Cardiac septum (tissue), 1 donor: ENCODE measurements at places on chromosomes 2 and 18.
A peak's percentile ranks its signal among the peaks of the same experiment; 100 is the strongest.

DNA sequence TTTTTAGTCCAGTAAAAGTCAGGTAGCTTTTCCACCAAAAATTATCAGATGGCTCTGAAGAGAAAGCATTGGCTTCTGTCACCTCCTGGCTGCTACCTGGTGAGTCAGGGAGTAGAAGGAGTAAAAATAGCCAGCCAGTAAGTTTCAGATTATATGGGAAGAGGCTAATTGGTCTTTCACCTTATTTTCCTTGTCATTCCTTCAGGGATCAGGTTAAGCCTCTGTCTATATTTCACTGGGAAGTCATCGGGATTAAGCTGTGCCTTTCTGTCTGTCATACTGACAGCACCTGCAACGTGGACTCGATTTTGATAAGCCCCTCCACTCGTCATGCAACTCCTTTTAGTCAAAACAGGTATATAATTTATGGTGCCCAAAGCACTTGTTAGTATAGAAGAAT lies 380.7 kb upstream of the CELF4 start:
- DNase-seq: no peak

GRCh38 chr18:36128907-36129299 lies 237 bp downstream of the SLC39A6 start:
- DNase-seq: no peak

GRCh38 chr2:16142383-16143361 lies 202.3 kb downstream of the MYCN start:
- no peak for DNase-seq

DNA sequence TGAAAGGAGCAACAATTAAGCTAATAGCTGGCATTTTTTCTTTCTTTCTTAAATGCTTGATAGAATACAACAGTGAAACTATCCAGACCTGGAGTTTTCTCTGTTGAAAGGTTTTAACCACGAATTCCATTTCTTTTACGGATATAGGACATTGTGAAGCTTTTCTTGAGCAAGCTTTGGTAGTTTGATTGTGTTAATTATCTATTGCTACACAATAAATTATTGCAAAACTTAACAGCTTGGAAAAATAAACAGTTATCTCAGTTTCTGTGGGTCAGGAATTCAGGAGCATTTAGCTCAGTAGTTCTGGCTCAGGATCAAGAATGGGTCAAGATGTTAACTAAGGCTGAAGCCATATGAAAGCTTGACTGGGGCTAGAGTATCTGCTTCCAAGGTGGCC lies 11.7 kb downstream of the PHOSPHO2 start:
- no peak for DNase-seq

GRCh38 chr2:11535899-11536344 lies 2.1 kb downstream of the GREB1 start:
- no peak for DNase-seq

- peak; percentile 33 for DNase-seq
Observed at GRCh38 chr2:120477198-120477597, 131.3 kb downstream of the INHBB start.

- no peak for DNase-seq
Observed at GRCh38 chr2:181995289-181995688, 9.6 kb downstream of the PPP1R1C start.

DNA sequence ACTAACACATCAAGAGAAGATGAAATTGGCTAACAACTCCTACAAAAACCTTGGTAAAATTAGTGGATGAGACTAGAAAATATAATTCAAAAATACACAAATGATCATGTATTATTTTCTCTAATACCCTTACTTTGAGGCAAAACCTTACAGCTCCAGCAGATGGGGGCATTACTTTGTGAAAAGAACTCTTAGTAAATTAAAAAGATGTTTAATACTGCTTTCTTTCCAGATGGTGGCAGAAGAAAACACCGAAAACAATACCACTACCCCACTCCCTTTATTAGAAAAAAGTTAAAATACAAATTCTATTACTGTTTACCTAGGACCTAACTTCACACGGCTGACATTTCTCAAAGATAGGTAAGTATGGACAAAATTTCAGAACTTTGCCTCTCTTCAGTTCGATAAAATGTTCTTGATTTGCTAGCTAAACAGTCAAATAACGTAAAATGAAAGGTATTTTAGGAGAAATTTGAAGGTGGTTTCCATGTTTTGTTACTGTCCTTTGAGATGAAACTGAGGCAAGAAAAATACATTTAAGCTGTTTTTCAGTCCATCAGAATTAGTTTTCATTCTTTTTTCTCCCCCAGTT lies 30.6 kb downstream of the ORC4 start:
- no peak for DNase-seq

DNA sequence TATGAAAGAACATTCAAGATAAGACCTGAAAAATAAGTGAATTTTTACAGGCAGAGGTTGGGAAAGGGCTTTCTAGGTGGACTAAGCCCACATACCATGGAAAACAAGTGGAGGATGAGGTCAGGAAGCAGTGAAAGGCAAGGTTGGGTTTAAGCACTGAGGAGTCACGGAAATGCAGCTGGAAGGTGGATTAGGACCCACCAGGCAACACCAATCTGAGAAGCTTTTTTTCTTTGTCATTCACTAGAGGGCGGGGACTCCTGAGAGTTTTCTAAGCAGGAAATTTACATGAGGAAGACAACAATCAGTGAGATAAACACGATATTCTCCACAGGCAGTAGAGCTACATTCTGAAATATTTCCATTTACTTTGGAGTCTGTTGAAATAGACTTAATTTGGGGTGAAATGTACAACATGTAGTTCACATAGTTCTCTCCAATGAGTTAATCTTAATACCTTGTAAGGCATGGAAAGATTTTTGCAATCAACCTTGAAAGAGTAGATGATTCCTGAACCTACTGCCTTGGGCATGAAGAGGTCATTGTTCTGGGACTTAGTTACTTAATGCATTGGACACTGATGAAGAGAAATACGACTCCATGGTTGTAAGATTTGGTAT lies 40.7 kb downstream of the VIT start:
- no peak for DNase-seq

GRCh38 chr18:66457245-66457644 lies 146.6 kb downstream of the CDH19 start:
- DNase-seq: no peak

GRCh38 chr2:217974389-217975005 lies 28.3 kb downstream of the TNS1 start:
- peak; percentile 62 for DNase-seq

DNA sequence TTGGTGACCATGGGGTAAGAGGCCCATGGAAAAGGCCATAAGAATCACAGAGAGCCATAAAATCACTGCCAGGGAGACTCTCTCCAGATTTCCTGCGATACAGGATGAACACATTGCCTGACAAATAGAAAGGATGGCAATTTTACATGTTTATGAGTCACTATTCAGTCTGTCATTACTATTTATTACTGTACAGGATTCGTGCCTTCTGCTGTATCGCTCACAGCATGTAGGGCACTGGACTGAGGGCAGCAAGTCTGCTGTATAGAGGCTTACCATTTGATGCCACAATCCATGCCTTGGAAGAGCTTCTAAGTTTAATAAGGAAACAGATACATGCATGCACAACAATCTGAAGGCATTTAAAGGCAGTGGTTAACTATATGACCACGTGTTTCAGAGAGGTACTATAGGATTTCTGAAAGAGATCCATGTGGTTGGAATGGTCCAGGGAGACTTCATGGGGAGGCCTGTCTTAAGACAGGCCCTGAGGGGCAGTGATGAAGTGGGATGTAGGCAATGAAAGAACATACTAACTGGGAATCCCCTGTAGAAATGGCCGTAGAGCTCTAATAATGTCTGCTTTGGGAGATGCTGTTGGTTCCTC lies 702.4 kb upstream of the RAB6C start:
- no peak for DNase-seq

DNA sequence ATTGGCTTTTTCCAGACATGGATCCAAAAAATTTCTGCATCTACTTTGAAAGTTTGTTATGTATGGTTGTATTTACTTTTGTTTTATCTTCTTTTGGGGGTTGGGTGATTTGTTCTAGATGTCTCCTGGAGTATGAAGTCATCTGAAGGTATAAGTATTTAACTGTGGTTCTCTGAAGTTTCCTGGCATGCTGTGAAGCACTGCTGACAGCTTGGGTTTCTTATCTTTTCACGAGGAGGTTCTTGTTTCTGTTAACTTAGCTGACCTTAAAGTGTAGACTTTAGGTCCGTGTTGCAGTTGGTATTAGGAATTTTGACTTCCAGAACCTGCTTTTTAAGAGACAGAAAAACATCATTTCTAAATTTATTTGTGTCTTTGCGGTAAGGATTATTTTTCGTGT lies 15.9 kb downstream of the GLS start:
- no peak for DNase-seq

DNA sequence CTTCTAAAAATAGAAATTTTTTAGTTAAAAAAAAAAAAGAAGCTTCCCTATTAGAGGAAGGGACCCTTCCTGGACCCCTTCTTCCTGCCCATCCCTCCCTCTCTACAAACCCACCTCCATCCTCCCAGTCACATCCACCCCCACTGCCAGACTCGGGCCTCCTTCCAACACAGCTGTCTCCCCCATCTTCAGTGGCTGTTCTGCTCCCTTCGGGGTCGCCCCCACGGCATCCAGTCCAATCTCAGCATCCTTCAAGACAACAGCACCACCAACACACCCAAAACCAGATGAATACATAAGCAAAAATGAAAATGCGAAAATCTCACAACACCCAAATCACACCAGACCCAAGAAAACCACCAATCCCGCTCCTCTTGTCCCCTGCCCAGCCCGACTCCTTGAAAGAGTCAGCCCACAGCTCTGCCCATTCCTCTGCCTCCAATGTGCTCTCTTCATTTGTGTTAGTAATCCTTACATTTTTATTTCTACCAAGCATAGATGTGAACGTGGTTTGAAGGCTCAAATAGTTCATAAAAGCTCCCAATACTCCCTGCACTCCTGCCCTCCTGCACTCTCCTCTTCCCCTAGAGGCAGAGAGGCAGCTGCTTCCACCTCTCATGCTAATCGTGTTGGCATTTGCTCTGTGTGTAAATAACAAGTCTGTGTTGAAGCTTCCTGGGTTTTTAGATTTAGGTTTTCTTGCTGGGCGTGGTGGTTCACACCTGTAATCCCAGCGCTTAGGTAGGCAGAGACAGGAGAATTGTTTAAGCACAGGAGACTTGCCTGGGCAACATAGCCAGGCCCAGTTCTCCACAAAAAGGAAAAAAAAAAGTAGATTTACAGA lies 37.0 kb downstream of the MAL start:
- peak; percentile 51 for DNase-seq

DNA sequence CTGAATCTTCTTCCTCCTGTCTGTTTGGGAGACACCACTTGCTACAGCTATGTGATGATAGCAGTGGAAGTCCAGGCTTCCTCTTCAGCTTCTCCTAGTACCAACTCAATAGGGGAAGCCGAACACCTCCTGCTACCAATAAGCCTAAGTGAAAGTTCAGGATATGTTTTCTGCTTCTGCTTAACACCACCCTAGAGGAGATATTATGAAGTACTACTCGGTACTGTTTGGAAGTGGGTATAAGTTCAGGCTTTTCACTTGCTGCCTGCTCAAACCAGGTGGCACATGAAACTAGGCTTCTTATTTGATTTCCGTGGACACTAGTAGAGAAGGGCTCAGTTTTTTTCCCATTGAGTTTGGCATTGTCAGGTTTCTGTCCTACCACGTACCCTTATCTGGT lies 99.8 kb downstream of the PTPN4 start:
- no peak for DNase-seq

- DNase-seq: peak; percentile 77
Observed at GRCh38 chr18:48832938-48833700, 117.6 kb downstream of the SMAD7 start.

- no peak for DNase-seq
Observed at GRCh38 chr2:54770211-54770610, 46.7 kb downstream of the EML6 start.

GRCh38 chr18:22467760-22468553 lies 50.2 kb upstream of the CTAGE1 start:
- DNase-seq: no peak

GRCh38 chr2:100664021-100664755 lies 101.4 kb downstream of the PDCL3 start:
- DNase-seq: no peak

GRCh38 chr2:221997100-221997499 lies 301.7 kb downstream of the PAX3 start:
- no peak for DNase-seq

DNA sequence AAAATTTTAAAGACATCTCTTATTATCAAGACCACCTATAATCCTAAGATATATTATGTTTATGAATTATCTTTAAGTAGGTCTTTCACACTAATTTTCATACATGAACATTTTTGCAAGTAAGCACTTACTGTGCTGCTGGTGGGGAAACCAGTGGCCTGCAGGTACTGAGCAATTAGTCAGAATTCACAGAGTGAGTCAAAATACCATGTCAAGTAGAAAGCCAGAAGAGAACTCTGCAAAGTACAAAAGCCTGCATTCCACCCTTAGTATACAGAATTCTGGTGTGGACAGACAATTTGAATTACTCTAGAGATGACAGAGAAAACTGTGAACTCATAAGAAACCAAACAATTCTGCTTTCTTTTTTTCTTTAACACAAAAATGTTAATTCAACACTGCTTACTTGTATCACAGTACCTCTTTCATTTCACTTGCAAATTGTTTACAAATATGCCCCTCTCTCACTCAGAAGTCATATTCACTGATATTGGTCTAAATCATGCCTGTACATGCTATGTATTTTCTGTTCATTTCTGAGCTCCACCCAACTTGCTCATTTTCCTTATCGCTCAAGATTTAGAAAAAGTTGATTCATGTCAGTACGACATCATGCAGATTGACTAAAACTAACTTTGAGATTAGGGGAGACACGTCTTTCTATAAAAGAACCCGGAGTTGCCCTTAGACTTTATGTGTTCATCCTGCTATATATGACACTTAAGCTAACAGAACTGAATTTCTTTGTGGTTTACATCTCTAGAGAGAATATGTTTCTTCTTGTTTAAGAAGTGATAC lies 182.9 kb downstream of the IKZF2 start:
- no peak for DNase-seq

DNA sequence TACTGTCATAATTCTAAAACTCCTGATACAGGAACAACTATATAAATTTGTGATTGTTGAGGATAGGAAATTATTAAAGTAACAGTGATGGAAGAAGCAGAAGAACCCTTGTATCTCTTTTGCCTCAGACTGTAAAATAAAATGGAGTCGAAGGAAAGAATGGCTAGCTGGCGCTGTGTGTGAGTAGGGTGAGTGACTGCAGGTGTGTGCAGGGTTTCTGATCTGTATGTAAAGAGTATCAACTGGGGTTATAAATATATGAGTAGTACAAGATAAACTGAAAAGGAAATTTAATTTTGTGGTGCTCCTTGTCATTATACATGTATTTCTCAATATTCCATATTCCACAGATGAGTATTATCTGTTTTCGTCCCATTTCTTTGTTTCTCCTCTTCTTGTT lies 15.2 kb downstream of the POLI start:
- no peak for DNase-seq

GRCh38 chr2:32865399-32866068 lies 81.2 kb upstream of the LTBP1 start:
- DNase-seq: no peak
